NCI-H1092 (cell line): ENCODE measurements at places on chromosomes 12 and 14.

- no peak for DNase-seq
Measured at GRCh38 chr12:124537525-124538193, 29.8 kb downstream of the NCOR2 start.

- DNase-seq: no peak
Measured at GRCh38 chr12:14773685-14774073, 29.6 kb downstream of the WBP11 start.

GRCh38 chr14:33700052-33700451, 250.8 kb downstream of the EGLN3 start:
- DNase-seq: no peak

DNA sequence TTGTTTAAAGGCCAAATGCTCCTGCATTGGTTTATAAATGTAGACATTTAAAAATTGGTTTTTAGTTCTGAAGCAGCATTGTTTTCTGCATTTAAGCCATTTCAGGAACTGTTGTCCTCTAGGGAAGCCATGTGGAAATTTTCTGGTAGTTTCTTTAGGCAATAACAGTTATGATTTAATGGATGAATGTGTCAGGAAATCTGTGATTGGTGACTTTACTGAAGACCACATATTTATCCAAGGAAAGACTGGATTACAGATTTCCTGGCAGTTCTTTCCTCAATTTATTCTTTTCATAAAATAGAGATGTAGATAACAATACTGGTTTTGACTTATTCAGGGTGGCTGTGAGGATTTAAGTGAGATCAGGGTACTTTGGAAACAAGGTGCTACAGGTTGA, 27.6 kb downstream of the TBC1D15 start:
- no peak for DNase-seq

DNA sequence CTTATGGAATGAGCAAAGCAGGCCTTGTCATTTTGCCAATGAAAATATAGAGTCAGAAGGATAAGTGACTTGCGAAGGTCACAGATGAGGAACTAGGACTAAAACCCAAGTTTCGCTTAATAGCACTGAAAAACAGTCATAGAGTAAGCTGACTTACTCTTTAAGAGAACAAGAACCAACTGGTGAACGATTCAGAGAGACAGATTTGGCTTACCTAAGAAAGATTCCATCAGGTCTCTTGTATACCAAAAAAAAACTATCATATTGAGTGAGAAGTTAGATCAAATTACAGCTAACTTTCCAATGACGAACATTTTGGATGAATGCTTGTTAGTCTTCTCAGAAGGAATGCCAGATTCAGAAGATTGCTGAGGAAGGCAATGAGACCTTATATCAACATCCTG, 74.2 kb downstream of the ZFC3H1 start:
- DNase-seq: no peak

- DNase-seq: no peak
Measured at GRCh38 chr12:121857322-121858246, 1.1 kb downstream of the HPD start.

GRCh38 chr14:77022236-77022852, 6.2 kb downstream of the IRF2BPL start:
- no peak for DNase-seq
